ENCODE measurements at places on chromosomes 7 and 10. TPM values are rescaled to one million over a fixed set of nuclear protein-coding genes. Genes with fewer than 3 reads are reported as not detected.

DNA sequence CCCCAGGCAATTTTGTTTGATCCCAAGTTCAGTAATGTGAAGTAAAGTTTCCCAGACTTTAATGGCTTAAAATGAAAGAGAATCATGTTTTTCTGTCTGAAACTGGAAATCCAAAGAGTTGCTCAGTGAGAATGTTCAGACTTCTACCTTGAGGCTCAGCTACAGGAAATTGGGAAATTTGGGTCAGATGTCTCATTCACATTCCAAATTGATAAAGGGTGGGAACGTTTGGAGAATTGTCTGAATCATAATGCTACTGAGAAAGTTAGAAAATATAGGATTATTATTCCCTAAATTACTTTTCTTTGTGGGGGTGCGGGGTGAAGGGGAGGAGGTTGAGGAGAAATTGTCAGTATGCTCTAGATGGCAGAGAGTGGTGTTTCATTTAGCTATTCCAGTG is 773.9 kb downstream of the LRMDA start:
- no peak for DNase-seq

GRCh38 chr10:58414270-58415041 is 29.2 kb downstream of the TFAM start:
- no peak for DNase-seq

- peak; percentile 52 for DNase-seq
These were observed 79.7 kb downstream of the DLG5 start for GRCh38 chr10:77846718-77847311.

DNA sequence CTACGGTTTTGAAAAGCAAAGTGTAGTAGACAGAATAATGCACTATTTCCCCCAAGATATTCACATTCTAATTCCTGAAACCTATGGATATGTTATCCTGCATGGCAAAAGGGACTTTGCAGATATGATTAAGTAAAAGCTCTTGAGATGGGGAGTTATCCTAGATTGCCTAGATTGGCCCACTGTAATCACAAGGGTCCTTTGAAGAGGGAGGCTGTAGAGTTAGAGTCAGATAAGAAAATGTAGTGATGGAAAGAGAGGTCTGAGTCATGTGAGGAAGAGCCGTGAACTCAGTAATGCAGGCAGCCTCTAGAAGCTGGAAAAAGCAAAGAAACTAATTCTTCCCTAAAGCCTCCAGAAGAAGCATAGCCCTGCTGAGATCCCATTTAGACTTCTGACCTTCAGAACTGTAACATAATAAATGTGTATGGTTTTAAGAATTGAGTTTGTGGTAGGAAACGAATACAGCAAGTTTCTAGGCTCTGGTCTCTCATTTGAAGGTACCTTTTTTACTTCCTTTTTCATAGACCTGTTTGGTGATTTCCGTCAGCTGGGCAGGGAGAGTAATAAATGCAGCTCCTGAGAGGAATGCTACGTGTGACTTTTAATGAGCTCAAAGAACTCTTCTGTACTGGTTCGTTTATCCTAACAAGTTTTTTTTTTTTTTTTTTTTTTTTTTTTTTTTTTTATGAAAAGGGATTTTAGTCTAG is 41.9 kb upstream of the NXPH1 start:
- DNase-seq, result no peak

- DNase-seq, result no peak
These were observed 4.9 kb downstream of the C10orf143 start for GRCh38 chr10:130105724-130106123.

- no peak for DNase-seq
These were observed 186.2 kb upstream of the SVIL start for GRCh38 chr10:29820890-29821461.

- DNase-seq, result no peak
These were observed 118.8 kb downstream of the PTPRN2 start for GRCh38 chr7:158468700-158469296.

- DNase-seq, result no peak
These were observed 8.4 kb downstream of the MLXIPL start for GRCh38 chr7:73615886-73616285.

- no peak for DNase-seq
These were observed 8.4 kb downstream of the COL17A1 start for GRCh38 chr10:104077247-104077646.

DNA sequence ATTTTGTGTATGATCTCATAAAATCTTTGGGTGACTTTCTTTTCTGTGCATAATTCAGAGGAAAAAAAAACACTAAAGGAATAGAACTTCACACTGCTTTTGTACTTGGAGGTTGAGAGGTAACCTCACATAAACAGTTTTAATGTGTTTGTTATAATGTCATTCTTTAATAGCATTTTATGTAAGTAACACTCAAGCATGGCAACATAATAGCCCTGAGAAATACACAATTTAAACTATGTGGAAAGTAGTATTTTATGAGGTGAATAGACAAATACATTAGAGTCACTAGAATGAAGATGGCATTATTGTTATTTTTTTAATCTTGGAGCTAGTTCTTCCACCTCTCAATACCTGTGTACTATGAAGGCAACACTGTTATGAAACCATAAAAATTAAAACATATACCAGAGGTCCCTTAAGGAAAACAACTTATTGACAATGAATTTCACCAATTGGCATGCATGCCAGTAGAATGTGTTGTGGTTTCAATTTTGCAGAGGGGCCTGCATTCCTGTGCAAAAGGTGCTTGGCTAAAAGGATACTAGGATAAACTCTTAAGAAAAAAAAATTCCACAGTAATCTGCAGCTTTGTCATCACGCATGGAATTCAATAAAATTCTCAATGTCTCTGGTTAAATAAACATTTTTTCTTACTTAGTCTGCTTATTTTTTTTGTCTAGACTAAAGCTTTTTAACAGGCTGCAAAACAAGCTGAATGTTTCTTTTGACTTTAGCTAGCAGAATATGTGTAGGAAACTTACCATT is 102.5 kb downstream of the CD36 start:
- DNase-seq, result no peak

GRCh38 chr10:55550236-55550635 is 749.2 kb upstream of the PCDH15 start:
- DNase-seq, result no peak

DNA sequence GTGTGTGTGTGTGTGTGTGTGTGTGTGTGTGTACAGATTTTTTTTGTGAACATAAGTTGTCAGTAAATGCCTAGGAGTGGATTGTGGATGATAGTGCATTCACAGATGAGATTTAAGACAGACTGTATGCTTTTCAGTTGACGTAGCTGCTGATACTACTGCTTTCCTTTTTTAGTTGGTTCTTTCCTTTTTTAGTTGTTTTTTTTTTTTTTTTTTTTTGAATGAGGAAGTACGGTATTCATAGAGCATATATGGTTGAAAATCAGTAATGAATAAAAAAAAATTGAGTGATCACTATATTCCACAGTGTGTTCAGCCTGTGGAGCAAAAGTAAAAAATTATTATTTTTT is 80.5 kb downstream of the RBM33 start:
- no peak for DNase-seq

DNA sequence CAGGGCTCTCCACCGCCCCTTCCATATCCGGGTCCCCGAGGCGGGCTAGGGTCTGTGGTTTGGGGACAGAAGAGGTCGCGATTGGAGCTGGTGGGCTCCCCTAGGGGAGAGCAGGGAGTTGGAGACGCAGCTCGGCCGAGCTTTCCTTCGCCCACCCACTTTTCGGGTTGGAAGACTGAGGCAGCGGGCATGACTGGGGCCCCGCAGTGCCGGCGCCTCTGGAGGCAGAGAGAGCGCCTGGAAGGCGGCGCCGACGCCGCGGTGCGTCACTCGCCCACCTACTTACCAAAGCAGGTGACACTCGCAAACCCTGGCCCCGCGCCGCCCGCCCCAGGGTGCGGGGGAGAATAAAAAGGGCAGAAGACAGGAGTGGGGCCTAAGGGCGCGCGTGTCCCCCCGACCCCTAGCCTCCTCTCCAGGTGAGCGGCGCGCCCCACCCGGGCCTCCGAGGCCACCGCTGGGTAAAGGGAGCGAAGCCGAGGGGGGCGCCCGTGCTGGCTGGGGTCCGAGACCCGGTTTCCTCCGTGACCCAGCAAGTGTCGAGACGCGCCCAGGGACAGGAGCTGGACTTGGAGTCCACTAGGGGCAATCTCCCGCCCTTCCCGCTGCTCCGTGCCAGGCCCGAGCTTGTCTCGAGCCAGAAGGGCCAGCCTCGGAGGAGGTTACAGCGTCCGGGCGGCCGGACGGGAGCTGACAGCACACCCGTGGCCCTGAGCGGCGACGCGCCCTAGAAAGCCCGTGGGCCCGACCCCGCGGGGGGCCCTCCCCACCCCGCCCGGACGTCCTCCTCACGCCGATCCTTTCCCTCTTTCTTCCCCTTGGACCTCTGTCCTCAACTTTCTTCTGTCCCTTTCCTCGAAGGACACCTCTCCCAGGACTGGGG is 34.4 kb upstream of the GRID1 start:
- DNase-seq, result peak; percentile 55

- no peak for DNase-seq
These were observed 5.3 kb upstream of the LOXL4 start for GRCh38 chr10:98273057-98273850.

DNA sequence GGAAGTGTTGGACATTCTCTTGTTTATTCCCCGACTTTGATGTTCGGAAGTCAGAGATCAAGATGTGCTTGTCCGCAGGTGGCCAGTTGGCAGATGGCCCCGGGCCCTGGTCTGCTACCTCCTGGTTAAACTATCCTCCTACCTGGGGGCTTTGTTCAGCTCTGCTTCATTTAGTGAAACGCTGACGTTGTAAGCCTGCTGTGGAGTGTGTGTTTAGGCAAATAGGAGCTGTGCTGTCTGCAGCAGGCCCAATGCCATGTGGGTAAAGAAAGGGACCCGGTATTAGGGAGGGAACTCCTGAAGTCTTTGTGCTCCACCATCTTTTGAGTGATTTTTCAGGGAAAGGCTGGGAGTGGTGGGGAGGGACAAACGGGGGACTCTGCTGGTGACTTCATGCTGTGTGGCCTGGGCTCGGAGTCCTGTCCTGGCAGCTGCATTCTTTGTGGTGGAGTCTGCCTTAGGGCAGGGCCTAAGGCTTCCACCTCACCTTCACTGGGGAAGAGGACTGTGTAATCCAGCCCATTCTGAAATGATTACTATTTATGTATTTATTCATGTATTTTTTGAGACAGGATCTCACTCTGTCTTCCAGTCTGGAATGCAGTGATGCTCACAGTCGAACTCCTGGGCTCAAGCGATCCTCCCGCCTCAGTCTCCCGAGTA is 171.1 kb upstream of the KLF6 start:
- DNase-seq, result no peak

KCNH2 gene
- 0.63 TPM for polyA plus RNA-seq

HIPK2 gene
- 1.7 TPM for polyA plus RNA-seq

HMX3 gene
- not detected for polyA plus RNA-seq

SPACDR gene
- polyA plus RNA-seq, result 0.56 TPM
